ENCODE measurements at places on chromosomes 7 and 10. TPM values are rescaled to one million over a fixed set of nuclear protein-coding genes. Genes with fewer than 3 reads are reported as not detected.

Gene KAZALD1
- total RNA-seq = 35.4 TPM

DNA sequence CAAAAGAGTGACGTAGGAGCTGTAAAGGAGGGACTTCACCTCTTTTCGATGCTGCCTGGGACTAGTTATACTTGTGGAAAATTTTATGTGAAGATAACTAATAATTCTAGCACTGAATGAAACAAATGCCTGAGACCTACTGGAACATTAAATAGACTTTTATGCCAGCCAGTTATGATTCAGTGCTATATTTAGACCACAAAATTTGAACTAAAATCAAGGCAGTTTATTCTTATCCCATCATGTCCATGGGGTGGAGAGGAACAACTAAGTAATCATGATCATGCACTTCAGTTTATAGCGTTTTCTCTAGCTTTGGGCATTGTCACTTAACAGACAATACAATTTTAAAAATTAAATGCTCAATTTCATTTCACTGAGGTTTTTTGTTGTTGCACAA lies 76.7 kb downstream of the ZEB1 start:
- no peak for DNase-seq

Gene HOXA3
- 32.9 TPM for total RNA-seq

Gene ASZ1
- not detected for total RNA-seq

DNA sequence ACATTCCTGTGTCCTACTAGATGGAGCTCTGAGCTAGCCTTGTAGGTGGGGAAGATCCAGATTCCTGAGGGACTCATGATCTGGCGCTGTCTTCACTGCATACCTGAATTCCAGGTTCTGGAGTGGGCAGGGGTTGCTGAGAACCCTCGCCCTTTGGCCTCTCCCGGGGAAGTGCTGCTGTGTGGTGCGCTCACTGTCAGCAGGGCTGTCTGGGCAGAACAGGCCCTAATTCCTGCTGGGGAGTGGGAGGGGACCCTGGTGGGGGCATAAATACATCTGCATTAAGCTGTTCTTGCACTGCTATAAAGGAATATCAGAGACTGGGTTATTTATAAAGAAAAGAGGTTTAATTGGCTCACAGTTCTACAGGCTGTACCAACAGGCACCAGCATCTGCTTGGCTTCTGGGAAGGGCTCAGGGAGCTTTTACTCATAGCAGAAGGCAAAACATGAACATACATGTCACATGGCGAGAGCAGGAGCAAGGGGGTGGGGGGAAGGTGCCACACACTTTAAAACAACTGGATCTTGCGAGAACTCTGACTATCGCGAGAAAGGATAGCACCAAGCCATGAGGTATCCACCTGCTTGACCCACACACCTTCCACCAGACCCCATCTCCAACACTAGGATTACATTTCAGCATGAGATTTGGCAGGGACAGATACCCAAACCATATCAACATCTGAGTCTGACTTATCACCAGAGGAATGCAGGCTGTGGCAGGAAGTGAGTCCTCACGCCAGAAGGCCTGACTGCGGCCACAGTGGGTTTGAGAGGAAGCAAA lies 115.0 kb downstream of the ADCY1 start:
- no peak for DNase-seq

Gene UBTD1
- 23.3 TPM for total RNA-seq

Gene DNMBP
- total RNA-seq = 6.0 TPM

DNA sequence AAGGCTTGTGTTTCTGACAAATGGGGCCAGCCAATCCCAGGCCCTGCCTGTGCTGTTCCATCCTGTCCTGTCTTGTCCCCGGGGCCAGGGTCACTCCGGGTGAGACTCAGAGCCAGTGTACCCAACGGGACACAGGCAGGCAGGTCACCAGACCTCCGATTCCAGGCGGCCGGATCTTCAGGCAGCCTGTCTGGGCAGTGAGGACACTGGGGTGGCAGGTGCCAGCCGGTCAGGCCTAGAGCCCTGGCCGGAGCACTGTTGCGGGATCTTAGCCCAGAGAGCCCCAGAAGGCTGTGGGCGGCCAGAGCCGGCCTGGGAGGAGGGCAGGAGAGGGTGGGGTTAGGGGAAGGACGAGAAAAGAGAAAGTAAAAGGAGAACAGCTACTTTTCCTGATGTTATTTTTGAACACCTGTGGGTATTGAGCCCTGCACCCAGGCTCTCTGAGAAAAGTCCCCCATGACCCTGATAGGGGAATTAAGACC lies 134.3 kb upstream of the TNRC18 start:
- DNase-seq = peak; percentile 59

Data from Caki2 (cell line).